NCI-H146 (cell line): ENCODE measurements at places on chromosomes 7 and 10.

GRCh38 chr7:154729056-154729455 lies 273.9 kb downstream of the PAXIP1 start:
- DNase-seq, result peak; percentile 38

DNA sequence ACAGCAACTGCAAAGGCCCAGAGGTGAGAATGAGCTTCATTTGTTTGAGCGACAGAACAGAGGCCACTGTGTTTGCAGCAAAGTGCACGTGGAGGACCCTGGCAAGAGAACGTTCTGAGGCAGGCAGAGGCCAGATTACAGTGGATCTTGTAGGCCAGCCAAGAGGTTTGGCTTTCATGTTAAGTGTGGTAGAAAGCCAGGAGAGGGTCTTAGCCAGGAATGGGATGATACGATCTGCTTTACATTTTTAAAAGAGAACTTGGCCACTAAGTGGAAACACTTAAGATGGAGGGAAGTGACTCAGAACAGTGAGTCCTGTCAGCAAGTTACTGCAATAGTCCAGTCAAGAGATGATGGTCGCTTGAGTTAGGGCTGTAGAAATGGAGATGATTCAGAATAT lies 4.6 kb downstream of the CCDC136 start:
- DNase-seq, result no peak

DNA sequence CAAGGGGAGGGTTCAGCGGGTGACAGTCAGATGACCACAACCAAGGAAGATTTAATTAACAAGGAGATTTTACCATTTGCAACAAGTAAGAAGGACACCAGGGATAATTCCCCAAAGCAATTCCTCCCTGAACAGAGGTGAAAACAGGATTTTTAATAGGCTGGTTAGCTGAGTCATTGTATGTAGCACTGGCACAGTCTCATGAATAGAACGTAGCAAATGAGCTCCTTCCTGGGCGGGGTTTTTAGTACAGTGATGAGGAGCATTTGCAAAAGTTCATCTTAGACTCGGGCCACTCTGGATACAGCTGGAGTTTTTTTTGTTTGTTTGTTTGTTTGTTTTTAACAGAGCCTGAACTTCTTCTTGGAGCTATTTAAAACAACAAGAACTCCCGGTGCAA lies 39.0 kb downstream of the TAC1 start:
- DNase-seq, result no peak

- DNase-seq, result peak; percentile 31
Measured at GRCh38 chr7:95794917-95795515, 22.7 kb downstream of the DYNC1I1 start.

GRCh38 chr7:157152391-157152937 lies 13.7 kb downstream of the UBE3C start:
- no peak for DNase-seq

DNA sequence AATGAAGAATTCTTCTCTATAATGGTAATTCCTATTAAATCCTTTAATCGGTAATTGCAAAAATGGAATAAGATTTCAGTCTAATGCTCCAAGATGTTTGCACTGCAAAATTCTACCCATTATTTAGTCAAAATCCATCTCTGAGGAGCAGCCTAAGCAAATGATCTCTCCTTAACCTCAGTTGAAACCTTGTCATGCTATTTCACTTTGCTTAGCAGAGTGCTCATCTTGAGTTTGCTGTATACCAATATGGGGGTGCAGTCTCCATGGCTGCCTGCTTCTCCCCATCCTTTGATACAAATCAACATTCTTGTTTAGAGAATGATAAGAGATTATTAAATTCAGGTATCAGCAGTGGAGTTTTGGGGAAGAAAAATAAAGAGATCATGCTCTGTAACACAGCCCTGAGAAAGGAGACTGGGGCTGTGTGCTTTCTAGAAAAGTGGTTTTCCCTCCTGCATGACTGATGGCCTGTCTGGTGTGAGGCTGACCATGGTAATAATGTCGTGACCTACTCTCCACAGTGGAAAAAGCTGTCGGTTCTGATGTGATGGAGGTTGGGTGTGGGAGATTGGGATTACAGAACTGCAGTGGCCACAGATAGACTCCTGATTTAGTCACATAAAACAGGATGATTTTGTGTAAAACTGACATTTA lies 982.1 kb downstream of the NRG3 start:
- no peak for DNase-seq
